Activated CD8-positive, alpha-beta memory T cell treated with anti-CD3 and anti-CD28 coated beads, Interleukin-2, amount 50 U/mL, for 4 hours (primary cell): ENCODE measurements at places on chromosomes 2 and 18.

DNA sequence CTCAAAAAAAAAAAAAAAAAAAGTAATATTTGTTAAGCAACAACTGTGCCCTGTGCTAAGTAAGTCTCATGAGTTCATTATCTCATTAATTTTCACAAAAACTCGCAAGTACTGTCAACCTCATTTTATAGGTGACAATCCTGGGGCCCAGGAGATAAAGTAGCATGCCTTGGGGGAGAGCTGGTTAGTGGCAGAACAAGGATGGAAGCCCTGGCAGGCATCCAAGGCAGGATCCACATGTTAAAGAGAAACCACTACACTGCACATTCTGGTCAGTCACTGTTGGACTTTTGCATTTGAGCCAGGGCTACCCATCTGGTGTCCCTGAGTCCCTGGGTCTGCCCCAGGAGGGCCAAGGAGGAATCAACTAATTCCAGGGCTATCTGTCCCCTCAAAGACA is 54.6 kb downstream of the ZFP36L2 start:
- DNase-seq: no peak

DNA sequence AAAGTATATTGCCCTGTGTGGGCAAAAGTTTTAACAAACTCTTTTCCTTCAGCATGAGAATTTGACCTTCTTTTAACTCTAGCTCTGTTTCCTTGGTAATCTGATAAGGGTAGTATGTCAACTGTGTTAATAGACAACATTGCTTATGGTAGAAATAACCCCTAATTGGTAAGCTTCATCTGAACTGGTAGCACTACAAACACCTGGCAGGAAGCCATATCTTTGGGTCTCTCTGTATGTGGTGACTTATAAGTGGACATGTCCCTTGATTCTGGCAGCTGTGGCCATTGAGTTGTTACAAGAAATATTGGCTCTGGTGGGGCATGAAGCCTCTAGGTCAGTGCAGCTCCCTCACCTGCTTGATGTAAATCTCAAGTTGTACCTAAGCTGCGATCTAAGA is 46.9 kb downstream of the MBD5 start:
- DNase-seq: no peak

DNA sequence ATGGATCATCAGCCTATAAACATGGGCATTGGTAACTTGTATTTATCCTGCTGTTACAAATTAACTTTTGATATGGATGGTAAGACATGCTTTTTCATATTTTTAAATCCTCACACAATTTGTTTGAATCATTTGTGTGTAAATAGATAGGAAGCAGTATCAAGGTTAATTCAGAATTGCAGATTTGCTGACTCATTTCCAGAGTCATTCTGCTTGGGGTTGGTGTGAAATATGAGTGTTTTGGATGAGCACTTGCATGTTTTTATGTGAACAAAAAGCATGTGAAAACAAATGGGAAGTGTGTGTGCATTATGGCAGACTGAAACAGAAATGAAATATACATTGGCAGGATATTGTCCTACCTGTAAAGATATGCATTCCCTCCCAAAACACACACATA is 11.8 kb downstream of the CCDC85A start:
- DNase-seq: no peak

- DNase-seq: no peak
Measured at GRCh38 chr2:180268006-180268405, 260.9 kb upstream of the CWC22 start.

- no peak for DNase-seq
Measured at GRCh38 chr2:190328573-190329147, 9.0 kb upstream of the HIBCH start.

DNA sequence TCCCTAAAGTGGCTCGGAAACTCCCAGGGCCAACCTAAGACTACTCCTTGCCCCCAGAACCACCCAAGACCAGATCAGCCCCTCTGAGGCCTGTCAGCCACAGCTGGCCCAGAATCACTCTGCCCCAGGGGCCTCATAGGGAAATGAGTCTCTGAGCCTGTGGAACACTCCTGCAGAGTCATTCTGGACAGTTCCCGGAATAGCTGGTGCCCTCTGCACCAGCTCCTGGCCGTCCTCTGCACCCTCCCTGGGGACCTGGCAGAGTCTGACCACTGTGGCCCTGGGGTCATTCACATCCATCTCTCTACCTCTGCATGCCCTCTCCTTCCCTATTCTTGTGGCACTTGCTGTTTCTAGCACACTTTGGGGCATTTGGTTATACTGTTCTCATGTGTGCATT is 14.6 kb upstream of the TMEM214 start:
- no peak for DNase-seq
